Activated CD4-positive, alpha-beta T cell treated with anti-CD3 and anti-CD28 coated beads, Interleukin-2, amount 50 U/mL, for 48 hours (primary cell): ENCODE measurements at places on chromosomes 4 and X.

DNA sequence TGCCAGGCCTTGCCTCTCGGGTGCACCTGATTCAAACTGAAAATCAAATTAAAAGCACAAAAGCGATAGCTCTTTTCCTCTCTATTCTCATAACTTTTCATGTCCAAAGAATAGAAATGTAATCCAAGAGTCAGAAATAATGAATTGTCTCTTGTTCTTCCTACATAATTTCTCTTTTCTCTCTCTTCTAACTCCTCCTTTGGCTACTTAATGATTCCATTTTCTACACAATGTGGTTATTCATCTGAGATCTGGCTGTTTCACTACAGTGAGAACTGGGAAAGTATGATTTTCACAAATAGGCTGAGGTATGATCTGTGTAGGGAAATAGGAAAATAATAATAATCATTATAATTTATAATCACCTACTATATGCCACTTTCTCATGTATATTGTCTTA, 703.5 kb downstream of the PDHA2 start:
- no peak for DNase-seq

DNA sequence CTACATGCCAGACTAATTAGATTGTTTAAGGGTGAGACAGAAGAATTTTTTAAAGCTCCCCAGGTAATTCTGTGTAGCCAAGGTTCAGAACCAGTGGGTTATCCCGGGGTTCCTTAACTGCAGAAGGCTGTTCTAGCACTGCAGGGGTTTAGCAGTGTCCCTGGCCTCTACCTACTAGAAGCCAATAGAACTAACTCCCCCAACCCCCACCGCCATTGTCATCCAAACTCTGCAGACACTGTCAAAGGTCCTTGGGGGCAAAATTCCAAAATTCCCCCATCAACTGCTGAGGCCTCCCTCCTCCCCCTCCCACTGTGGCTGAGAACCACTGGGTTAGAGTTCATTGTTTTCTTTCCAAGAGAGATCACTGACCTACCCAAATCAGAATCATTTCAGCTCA, 66.4 kb downstream of the MOSPD2 start:
- no peak for DNase-seq

DNA sequence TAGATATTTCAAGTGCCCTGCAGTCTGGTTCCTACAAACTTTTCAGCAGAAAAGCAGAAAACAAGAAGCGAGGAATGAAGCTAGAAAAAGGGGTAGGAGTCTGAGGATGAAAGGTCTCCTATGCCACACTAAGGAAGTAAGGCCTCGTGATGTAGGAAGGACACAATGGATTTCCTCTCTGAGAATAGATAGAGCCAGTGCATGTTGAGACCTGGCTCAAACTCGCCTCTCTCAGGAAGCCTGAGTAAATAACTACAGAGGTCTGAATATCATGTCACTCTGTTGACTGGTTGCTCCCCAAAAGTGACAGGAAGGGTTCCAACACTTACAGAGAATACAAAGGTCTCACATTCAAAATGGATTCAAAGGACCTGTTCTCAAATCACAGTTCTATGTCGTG, 93.3 kb downstream of the GRIA3 start:
- no peak for DNase-seq

DNA sequence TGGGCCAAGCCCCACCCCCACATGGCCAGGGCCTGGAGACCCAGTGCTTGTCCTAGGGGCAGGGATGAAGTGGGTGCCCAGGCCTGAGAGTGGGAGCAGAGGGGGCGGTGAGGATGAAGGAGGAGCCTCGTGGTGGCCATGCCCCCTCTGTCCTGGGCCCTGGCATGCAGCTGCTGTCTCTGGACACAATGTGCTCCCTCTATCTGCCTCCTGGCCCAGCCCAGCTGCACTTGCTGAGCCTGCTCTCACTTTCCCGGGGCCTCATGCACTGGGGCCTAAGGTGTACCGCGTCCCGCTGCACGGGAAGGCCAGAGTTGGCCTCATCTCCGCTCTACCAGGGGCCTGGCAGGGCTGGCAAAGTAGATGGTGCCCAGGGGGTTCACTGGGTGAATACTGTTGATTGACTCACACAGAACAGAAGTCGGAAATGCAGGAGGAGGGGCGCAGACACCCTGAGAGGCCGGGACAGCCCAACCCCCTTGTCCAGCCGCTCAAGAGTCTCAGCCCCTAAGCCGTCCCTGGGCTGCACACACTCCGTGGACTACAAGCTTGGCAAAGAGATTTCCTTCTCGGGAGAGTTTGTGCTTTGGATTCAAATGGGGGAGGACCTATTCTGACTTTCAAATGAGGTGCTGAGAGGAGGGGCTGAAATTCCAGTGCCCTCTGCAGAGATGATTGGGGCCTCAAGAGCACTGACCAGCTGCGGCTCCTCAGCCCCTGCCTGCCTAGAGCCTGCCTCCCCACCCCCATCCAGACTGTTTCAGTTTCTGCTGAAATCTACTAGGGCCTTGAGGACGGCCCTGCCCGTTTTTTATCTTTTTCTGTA, 112.4 kb downstream of the PSAPL1 start:
- DNase-seq, result no peak

DNA sequence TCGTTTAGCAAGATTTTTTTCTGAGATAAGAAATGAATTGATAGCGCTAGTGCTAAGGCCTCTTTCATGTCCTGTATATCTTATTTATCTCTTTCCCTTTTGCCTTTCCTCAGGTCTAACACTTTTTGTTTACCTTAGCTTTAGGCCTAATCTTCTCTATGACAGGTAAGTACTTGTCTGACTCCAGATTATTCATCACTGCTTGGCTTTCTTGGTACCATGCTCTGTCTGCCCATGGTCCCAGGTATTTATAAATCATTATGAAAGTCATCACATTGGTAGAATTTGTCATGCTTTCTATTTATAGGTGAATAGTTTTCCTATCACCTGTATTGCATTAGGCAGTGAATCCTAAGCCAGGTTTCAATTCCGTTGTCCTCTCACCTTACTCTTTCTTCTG, 99.5 kb upstream of the CTSO start:
- DNase-seq, result no peak

DNA sequence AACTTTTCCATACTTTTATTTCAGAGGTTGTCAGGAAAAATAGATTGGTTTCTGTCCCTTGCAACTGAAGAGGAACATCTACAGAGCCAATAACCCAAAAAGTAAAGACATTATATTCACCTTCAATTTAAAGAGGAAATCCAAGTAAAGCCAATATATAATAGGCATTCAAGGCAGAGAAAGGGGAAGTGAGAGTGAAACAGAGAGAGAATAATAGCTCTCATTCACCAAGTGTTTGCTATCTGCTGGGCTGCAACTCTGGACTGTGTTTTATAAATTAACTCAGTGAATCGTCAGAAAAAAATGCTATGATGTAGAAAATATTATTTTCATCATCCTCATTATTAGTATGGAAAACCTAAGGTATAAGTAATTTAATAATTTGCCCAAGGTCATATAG, 448.5 kb downstream of the TRAM1L1 start:
- no peak for DNase-seq

GRCh38 chr4:135492439-135492838, 1290.8 kb upstream of the PABPC4L start:
- DNase-seq, result no peak

- DNase-seq, result no peak
Measured at GRCh38 chrX:113136836-113137235, 296.2 kb upstream of the AMOT start.
